Femur (tissue), 1 donor: ENCODE measurements at places on chromosomes 7 and 10.
A peak's percentile ranks its signal among the peaks of the same experiment; 100 is the strongest.

DNA sequence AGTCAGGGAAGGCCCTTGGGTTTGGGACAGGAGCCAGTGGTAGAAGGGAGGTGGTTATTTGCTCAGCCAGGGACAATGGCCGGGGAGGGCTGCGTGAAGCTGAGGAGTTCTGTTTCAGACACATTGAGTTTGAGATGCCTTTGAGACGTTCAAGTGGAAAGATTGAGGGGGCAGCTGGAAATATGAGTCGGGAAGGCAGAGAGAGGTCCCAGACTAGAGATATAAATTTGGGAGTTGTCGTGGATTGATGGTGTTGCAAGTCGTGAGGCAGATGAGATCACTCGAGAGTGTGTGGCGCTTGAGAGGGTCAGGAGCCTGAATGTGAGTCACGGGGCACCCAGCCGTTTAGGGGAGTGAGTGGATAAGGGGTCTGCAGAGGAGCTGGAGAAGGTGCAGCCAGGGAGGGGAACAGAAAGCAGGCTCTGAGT, 73.3 kb downstream of the ZMIZ1 start:
- DNase-seq = peak; percentile 67

DNA sequence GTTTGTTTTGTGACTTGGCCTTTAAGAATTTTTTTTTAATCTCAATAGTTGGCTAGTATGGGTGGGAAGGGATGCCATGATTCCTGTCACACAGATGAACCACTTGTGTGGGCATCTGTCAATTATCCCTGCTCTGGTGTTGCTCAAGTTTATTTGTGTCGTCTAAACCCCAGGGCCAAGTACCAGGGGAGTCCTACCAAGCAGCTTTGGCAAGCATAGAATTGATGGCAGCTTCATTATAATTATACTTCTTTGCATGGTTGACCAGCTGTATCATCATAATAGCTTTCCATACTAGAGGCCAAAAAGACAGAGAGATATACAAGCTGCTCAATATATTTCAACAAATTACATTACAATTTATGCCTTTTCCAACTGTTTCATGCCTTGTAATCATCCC, 30.4 kb downstream of the SUGCT start:
- DNase-seq = no peak

DNA sequence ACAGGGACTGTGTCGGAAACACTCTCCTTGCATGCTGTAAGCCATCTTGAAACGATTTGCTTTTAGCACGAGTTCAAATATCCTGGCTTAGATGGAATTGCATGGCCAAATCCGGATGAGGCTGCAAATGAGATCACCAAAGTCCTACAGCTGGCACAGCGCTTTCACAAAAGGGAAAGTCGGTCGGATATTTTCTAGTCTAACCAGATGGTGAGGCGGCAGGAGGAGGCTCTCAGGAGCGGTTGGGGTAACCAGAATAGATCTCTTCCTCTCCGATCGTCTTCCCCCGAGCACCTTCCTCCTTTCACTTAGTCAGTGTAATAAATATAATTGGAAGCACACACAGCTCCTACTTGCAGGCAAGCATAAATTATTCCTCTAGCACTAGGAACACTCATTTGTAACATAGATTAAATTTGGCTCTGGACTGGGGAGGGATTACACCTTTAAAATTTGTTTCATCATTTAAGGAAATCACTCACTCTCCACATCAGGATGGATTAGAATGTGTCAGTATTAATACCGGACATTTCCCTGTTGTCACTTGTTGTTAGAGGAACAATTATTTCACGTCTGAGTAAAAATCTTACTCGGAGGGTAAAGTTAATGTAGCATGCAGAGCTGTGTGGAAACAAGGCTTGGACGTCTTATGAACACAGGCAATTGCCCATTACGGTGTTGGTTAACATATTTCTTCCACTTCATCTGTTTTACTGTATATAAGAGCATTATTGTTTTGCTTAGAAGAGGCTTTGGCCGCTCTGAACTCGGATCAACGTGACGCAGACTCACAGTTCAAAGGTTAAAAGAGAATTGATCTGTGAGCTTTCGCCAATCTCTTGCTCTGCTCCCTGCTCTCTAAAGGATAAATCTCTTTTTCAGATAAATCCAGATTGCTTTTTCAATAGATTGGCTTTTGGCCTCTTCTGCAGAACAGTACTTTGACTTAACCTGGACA, 857.9 kb downstream of the TYW1 start:
- peak; percentile 48 for DNase-seq

GRCh38 chr7:81333536-81333935, 414.7 kb upstream of the SEMA3C start:
- peak; percentile 22 for DNase-seq

DNA sequence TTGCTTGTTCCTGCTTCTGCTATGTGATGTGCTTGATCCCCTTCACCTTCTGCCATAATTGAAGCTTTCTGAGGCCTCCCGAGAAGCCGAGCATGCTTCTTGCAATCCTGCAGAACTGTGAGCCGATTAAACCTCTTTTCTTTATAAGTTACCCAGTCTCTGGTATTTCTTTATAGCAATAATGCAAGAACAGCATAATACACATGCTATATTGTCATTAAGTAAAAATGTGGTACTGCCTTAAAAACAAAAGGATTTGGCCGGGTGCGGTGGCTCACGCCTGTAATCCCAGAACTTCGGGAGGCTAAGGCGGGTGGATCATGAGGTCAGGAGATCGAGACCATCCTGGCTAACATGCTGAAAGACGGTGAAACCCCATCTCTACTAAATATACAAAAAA, 59.6 kb upstream of the ANAPC16 start:
- DNase-seq = no peak

DNA sequence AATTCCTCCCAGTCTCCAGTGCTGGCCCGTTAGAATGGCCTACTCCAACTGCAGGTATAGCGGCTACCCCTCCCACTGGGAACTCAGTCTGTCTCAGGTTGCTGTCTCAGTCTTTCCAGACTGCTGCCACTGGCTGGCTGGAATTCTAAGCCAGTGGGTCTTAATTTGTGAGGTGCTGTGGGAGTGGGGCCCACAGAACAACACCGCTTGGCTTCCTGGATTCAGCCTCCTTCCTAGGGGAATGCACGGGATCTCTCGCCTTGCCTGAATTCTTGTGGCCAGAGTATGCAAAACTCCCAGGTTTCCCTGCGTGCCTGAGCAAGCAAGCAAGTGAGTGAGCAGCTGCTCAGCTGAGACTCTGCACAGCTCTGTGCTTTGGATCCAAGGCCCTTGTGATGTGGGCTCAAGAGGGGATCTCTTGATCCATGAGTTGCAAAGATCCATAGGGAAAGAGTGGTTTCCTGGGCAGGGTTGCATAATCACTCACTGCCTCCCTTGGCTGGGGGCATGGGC, 41.5 kb upstream of the GPR141 start:
- DNase-seq = no peak

- no peak for DNase-seq
These were observed 162.1 kb downstream of the SND1 start for GRCh38 chr7:127813991-127814541.

- peak; percentile 50 for DNase-seq
These were observed 567 bp downstream of the GTF2IRD1 start for GRCh38 chr7:74454021-74454924.

DNA sequence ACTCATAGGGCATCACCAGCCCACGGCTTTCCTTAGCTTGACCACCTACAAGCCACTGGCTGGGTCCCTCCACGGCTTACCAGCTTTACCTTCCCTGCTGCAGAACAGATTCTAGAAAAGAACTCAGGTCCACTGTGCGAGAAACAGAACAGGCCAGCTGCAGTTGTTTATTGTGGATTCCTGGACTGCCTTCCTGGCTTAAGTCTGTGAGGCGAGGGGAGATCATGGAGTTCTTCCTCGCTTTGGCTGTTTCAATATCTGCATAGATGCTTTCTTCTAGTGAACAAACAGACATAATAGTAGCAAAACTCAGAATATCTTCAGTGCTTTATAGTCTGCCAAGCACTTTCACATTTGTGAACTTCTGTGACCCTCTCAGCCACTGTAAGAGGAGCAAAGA, 162.9 kb upstream of the HABP2 start:
- DNase-seq = no peak

- no peak for DNase-seq
These were observed 113.1 kb downstream of the CPED1 start for GRCh38 chr7:121101621-121102020.

DNA sequence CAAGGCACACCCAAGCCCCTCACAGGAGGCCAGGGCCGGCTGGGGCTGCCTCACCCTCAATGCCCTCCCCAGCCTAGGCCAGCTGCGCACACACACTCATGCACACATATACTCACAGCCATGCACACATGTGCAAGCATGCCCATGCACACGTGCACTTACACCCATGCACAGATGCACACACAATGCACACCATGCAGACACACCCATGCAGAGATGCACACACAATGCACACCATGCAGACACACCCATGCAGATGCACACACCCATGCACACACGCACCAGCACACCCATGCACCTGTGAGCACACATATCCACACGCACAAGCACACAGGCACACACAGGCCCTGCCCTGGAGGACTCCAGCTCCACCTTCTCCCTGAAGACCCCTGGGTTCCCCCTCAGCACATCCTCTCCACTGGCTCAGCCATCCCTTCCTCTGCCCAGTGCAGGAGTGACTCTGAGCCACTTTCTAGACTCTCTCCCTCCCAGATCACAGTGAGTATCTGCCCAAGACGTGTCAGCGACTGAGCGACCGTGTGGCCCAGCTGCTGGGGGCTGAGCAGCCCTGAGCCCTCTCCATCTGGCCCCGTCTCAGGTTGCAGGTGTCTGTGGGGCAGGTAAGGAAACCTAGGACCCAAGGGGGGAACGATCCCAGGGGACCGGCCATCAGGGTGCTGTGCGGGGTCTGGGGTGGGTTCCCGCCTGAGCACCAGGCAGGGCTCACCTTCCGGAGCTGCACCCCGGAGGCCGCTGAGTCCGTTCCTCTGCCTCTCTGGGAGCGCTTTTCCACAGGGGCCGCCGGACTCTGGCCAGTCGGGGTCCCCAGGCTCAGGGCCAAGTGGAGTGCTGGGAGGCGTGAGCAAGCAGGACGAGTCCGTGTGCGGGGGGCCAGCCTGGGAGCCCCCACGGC, 25.8 kb downstream of the AP5Z1 start:
- DNase-seq = no peak

GRCh38 chr10:45308707-45309106, 6.7 kb downstream of the OR13A1 start:
- no peak for DNase-seq

DNA sequence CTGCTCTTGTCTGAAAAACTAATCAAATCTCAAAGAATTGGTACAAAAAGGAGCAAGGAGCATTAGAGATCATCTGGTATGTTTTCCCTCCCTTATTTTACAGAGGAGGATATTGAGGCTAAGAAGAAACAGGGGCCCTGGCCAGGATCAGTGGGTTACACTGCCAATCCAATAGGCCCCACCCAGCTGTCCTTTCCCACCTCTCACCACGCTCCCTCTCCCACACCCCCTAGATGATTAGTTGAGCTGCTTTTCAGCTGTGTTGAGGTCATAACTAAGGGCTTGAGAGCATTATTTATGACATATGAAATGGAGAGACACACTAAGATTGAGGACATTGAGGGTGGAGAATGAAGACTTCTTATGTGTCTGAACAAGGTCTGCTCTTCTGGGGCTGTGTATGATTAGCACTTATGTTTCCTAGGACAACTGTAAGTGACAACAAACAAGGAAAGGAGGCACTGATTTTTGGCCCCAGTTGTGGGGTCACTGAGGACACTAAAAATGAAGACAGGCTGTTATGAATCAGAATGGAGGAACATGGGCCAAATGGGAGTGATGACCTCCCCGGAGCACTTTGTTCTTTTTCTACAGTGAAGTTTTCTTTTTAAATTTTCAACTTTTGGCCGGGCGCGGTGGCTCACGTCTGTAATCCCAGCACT, 26.5 kb downstream of the VWA2 start:
- peak; percentile 35 for DNase-seq

GRCh38 chr10:61153771-61154170, 209.8 kb upstream of the RHOBTB1 start:
- DNase-seq = peak; percentile 61

DNA sequence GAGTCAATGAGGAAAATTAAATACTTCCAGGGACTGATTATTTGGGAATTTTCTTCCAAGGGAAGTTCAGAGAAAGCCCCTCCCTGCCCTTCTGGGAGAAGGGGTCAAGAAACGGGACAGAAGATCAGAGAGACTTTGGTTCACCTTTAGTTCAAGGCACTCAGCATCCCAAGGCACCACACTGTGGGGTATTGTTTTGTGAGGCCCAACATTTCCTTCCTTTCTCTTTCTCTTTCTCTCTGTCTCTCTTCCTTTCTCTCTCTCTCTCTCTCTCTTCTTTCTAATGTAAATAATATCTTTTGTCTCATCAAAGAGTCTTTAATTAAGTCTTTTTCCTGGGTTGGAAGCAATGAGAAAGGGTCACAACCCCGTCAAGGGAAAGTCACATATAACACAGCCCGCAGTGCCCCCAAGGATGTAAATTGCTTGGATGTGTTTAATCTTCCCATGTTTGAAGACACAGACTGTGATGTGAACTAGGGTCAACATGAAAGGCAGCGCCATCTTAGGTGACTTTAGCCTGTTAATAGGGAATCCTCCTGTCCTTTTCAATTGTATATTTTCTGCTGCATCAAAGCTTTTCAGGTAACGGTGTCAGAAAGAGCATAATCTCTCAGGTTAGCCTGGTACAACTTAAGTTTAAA, 983.3 kb upstream of the C7orf33 start:
- DNase-seq = no peak

GRCh38 chr10:3010816-3011460, 56.4 kb upstream of the PFKP start:
- no peak for DNase-seq

GRCh38 chr10:46530249-46531186, 25.9 kb downstream of the GPRIN2 start:
- peak; percentile 77 for DNase-seq

- no peak for DNase-seq
These were observed 11.5 kb upstream of the TAS2R39 start for GRCh38 chr7:143171697-143172096.

- DNase-seq = no peak
These were observed 196.7 kb upstream of the TMEM72 start for GRCh38 chr10:44714451-44714850.

- no peak for DNase-seq
These were observed 37.4 kb downstream of the SMNDC1 start for GRCh38 chr10:110267276-110267675.

- no peak for DNase-seq
These were observed 383.5 kb downstream of the SFMBT2 start for GRCh38 chr10:7027237-7027912.

- no peak for DNase-seq
These were observed 48.9 kb upstream of the PDCD4 start for GRCh38 chr10:110822712-110823311.

- DNase-seq = no peak
These were observed 11.9 kb upstream of the SLC12A9 start for GRCh38 chr7:100840470-100841100.

GRCh38 chr7:15086862-15087261, 184.3 kb upstream of the DGKB start:
- no peak for DNase-seq

GRCh38 chr7:7416031-7416858, 119.4 kb downstream of the COL28A1 start:
- no peak for DNase-seq

GRCh38 chr7:12584930-12585329, 14.4 kb downstream of the SCIN start:
- peak; percentile 33 for DNase-seq
